ENCODE measurements at places on chromosomes 1 and 21.

DNA sequence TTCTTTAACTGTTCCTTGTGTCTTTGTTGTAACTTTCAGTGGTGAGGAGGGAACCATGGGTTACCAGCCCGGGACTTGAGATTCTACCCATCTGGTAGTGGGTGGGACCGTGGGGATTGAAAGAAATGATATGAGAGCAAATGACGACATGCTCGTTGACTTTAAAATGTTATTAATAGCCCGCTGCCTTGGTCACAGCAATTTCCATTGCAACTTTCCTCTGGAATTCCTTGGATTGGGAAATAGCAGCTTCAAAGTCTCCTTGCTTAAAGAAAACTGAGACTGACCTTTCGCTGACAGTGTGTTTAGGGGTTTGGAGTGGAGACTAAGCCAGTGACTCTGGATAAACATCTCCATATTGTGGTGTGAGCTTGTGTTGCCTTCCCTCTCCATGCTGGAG, 44.2 kb upstream of the MARK1 start:
- no peak for DNase-seq

DNA sequence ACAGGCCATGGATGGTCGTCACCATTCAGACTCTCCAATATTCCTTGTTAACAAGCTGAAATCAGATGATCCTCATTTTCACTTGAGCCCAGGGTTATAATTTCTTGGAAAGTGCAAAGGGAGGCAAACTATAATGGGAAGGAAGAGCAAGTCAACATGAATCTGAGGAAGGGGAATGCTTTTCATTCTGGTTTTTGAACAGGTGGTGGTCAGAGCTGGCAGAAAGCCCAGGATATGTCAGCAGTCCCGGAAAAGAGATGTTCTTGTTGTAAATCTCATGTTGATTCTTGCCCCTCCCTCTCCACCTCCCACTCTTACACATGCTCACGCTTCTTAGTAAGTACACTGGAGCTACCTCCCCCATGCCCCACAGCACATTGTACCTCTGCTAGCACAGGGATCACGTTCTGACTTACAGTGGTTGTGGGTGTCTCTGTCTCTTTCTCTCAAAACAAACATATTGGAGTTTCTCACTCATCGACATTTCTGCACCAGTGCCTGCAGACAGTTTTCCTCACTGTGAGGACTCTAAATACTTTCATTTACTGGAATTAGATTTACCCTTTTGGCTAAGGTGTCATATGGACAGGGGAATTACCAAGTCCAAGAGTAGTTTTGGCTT, 77.6 kb downstream of the XCL2 start:
- no peak for DNase-seq

GRCh38 chr21:25512095-25513081, 94.9 kb downstream of the MRPL39 start:
- DNase-seq = no peak

- DNase-seq = no peak
Measured at GRCh38 chr1:52158218-52158617, 16.3 kb downstream of the ZFYVE9 start.

DNA sequence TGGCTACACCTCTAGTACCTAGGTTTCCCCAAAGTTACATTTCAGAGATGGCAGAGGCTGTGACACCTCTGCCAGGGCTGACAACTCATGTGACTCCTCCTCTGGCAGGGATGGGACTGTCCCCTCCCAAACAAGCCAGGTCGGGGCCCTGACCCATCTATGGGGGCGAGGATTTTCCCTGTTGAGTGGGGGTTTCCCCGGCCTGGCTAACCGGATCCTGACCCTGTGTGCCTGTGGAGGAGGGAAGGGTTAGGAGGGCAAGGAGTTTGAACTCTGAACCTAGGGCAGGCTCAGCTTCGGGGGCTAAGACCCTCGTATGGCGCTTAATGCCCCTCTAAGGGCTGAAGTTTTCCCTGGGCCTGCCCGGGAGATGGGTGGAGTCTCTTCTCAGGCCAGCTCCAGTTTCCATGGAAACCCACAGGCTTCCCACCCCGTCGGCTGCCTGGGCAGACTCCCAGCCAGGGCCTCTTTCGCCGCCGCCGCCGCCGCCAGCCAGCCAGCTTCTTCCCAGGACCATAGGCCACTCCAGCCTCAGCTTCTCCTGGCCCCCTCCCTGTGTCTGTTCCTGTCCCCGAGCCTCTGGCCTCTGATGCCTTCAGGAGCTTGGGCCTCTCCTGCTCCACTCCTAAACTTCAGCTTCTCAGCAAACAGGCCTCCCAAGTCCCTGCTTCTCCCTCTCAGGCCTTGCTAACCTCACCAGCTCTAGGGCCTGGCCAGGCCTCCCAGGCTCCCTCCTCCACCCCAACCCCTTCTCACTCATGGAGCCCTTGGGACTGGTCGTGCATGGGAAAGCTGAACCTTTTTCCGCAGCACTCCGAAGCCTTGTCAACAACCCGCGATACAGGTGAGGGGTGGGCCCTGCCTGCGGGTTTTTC, at the start of gene BTBD19:
Gene BTBD19 (plus strand): TSS at position 461 of the 875 bp plus-strand sequence. CDS start 298 bp downstream, at position 759.
- DNase-seq = peak; percentile 70

DNA sequence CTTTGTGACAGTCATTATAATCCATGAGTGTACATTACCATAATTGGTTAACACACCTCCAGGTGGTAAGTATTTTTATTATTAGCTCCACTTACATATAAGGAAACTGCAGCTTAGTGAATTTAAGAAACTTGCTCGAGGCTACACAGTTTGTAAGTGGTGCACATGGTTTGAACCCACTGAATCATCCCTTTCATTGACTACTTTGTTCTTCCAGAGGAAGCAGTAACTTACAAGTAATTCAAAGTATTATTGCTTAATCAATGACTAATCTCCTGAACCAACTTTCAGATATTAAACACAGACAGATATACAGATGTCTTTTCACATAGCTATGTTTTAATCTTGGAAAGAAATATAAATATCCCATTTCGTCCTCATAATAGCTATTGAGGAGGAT, 18.7 kb upstream of the CLDN8 start:
- DNase-seq = no peak

DNA sequence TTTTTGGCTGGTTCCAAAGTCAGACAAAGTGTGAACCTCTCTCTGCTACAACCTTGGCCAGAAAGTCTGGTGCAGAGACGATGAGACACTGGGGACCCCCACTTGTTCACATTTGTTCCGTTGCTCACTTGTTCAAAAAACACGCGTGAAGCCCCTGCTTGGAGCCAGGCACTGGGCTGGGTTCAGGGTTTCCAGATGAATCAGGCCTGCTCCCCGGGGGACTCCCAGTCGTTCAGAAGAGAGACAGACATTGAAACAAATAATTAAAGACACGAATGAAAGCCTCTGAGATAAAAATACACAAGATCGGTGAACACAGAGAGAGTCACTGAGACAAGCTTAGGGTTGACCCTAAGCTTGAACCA, 101.5 kb upstream of the RUNX3 start:
- no peak for DNase-seq

GRCh38 chr1:153957744-153958110, 685 bp downstream of the CRTC2 start:
- DNase-seq = no peak
